ENCODE measurements at places on chromosomes 3 and 15.

GRCh38 chr3:43477600-43477999 is 144.2 kb downstream of the ANO10 start:
- DNase-seq = no peak

- no peak for DNase-seq
Observed at GRCh38 chr3:34155108-34155507, 356.7 kb downstream of the PDCD6IP start.

- no peak for DNase-seq
Observed at GRCh38 chr3:156685752-156686151, 11.4 kb downstream of the TIPARP start.

- DNase-seq = peak; percentile 96
Observed at GRCh38 chr3:146163584-146163983, 2.6 kb upstream of the PLOD2 start.

GRCh38 chr15:56693761-56694160 is 39.5 kb downstream of the ZNF280D start:
- DNase-seq = peak; percentile 53

DNA sequence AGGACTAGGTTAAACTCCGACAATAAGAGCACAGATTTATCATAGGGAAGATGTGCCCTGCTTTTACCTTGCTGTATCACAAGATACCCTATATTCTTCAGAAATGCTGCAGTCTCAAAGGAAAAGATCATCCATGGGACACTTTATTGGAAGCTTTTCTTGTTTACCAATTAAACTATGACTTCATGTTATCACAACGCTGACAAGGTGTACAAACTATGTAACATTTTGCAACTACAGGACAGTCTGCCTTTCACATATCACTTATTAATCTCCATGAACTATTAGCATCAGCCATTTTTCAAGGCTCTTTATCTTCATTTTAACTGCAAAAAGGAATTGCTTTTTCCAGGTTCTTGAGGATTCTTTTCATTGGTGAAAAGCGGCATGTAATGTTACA is 34.0 kb downstream of the CBLB start:
- DNase-seq = no peak

DNA sequence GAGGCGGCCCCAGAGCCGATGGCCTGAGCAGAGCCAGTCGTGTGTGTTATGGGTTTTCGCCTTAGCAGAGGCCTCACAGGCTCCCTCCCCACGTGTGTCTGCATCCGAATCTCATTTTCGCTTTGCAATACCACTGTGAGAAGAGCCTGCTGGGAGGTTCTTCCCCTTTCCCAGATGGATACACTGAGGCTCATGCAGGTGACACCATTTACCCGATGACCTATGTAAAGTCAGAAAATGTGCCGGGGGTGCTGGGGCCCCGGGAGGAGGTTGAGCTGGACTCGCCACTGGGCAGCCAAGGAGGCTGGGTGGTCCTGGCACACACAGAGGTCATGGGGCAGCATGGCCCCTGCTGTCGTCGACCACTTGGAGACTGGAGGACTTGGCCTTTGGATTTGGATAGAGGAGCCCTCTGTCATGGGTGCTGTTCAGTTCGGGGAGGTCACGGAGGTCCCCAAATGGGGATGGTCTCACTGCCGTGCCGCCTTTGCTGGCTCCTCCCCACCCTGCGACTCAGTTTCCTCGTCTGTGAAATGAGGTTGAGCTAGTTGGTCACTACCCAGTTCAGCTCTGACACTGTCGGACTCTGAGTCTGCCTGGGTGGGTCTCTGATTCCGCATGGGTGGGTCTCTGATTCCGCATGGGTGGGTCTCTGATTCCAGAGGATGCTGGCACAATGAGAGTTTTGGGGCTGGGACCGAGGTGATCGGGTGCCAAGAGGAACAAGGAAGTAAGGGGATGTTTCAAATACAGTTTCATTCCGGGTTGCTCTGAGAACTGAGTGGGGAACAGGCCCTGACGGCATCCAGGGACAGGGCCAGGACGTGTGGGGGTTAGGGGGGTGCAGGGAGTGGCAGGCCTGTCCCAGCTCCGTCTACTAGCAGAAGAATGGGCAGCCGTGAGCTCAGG is 23.2 kb upstream of the MUC4 start:
- DNase-seq = no peak

DNA sequence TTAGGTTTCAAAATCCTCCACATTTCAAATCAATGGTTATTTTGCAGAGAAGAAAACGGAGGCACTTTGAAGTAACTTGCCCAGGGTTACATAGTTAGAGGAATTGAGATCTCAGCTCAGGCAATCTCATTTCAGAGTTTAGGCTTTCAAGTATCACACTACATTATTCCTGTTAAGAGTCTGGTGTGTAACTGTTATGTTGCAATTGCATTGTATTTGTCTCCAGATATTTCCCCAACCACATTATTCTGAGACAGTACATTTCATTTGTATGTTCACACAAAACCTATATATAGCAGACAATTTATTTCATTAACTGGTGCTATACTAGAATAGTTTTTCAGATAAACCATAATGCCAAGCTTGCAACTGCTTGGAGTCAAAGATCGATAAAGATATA is 154.2 kb upstream of the TSPAN3 start:
- no peak for DNase-seq

- DNase-seq = no peak
Observed at GRCh38 chr3:107676469-107677309, 153.9 kb downstream of the BBX start.

- DNase-seq = no peak
Observed at GRCh38 chr15:25058080-25058785, 103.4 kb downstream of the SNRPN start.

DNA sequence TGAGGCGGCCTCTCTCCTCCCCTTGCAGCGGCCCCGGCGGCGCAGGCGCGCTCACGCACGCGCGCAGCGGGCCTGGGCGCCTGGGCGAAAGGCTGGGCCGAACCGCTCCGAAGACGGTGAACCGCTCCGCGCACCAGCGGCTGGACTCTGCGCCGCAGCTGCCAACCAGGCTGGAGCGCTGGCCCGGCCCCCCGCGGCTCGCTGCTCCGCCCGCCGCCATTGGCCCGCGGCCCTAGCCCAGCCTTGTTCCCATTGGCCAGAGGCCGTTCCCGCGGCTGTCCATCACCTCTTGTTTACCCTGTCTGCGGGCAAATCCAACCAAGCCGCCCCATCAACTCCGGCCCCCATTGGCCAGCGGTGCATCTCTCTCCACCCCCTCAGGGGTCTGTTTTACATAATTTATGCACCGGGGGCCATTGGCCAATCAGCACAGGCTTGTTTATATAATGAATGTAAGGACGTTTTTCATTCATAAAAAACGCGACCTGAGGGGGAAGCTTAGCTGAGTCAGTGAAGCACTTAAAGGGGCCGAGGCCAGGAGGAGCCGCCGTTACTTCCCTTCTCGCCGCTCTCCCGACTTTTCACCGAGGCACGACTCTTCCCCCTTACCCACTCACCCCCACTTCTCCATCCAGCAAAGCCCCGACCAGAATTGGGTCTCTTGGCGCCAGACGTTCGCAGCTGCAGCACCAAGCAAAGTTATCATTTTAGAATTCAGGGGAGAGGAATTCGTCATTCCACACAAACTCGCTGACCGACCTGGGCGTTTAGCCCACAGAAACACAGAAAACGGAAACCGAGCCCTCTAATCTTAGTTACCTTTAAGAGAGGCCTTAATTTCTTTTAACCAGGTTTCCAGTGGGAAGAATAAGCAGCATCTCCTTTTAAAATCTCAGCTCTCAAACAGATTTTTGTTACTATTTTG is at the start of gene ETV5:
ETV5 (minus strand) TSS at position 149 of the 925 bp plus-strand sequence. CDS start 3,221 bp downstream, outside the sequence.
- DNase-seq = peak; percentile 100

- peak; percentile 58 for DNase-seq
Observed at GRCh38 chr3:30768703-30769550, 125.5 kb downstream of the GADL1 start.

GRCh38 chr3:108295421-108296175 is 750 bp upstream of the HHLA2 start:
- no peak for DNase-seq

DNA sequence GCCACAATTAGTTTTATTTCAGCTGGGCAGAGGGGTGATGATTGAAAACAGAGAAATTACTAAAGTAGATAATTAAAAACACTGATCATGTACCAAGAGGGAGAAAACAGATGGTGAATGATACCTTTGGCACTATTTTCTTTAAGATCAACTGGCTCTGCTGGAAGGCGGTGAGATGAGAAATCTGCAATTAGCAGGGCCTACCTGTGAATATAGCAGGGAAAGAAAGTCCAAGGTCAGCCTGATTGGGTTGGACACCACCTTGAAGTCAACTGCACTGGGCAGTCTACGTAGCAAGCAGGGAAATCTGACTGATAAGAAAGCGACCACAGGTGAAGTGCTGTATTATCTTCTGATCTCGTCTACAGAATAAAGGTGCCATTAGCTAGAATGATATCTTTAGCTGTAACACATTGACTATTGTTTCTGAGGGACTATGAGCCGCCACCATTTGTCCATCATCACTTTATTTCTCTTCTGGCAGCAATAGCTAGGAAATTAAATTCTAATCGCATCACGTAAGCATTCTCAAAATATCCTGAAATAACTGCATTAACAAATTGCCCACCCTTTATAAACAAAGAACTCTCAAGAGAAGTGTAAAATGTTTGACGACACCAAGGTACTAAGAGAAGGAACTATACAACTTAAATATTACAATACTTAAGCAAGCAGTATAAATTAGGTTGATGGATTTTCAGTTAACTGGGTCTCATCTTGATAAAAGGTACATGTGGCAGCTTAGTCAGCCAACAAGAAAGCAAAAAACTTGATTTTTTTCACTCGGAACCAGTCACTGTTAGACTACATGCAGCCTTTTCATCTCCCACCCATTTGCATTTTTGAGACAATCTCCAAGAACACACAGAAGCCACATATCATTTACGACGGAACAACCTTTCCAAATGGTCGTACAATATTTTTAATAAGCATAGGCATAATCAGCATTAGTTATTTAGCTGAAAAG is 1.3 kb downstream of the NEDD4 start:
- no peak for DNase-seq

- DNase-seq = peak; percentile 20
Observed at GRCh38 chr3:9721015-9721699, 10.4 kb upstream of the BRPF1 start.

GRCh38 chr3:134249935-134250716 is 533 bp downstream of the RYK start:
- DNase-seq = peak; percentile 54

- no peak for DNase-seq
Observed at GRCh38 chr3:38067508-38068233, 28.7 kb downstream of the DLEC1 start.

DNA sequence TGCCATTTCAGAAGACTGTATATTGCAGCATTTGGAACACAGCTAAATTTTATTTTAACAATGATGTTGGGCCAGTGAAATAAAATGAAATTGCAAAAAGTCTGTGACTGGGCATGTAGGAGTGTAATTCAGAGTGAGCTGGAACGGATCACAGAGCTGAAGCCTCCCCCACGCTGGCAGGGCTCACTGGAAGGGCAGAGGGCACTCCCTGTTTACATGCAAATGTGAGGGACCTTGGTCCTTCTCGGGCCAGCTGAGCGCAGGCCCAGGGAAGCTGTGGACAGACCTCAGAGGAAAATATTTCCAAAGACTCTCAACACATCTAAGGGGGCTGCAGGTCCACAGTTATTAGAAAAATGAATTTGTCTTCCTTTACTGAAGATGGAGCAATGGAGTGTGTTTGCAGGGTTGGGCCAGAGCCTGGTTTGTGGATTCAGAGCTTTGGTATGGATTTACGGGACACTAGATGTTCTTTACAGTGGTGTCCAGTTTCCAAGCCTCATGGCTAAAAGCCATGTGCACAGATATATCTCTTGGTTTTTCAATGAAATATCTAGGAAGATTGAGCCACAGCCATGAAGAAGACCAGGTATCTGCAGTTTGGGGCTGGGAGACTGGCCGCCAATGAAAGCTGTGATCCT is 32.0 kb downstream of the TRPM1 start:
- DNase-seq = no peak

- no peak for DNase-seq
Observed at GRCh38 chr15:34713635-34714034, 41.2 kb downstream of the GJD2 start.

- DNase-seq = peak; percentile 65
Observed at GRCh38 chr3:170233530-170233929, 11.3 kb downstream of the PRKCI start.

GRCh38 chr3:16448639-16449070 is 64.8 kb downstream of the RFTN1 start:
- peak; percentile 99 for DNase-seq

DNA sequence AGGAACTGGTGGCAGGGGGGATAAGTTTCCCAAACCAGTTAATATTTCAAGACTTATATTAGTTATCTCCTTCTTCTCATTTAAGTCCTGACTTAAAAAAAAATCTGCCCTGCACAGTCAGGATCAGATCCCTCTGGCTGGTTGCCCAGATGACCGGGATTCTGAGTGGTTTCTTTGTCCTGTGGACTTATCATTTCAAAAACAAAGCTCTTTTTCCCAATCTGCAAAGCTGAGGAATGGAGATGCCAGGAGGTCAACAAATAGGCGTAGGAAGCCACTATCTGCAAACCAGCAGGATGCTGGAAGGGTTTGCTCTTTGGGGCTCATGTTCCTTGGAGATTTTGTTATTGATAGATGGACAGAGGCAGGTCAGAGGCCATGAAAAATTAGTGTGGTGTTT is 5.8 kb downstream of the C3orf20 start:
- peak; percentile 4 for DNase-seq

GRCh38 chr15:101563176-101563796 is 73.8 kb upstream of the PCSK6 start:
- DNase-seq = no peak

- peak; percentile 42 for DNase-seq
Observed at GRCh38 chr3:47849699-47850563, 47.0 kb downstream of the DHX30 start.

- DNase-seq = no peak
Observed at GRCh38 chr15:96553931-96554330, 223.4 kb downstream of the NR2F2 start.

DNA sequence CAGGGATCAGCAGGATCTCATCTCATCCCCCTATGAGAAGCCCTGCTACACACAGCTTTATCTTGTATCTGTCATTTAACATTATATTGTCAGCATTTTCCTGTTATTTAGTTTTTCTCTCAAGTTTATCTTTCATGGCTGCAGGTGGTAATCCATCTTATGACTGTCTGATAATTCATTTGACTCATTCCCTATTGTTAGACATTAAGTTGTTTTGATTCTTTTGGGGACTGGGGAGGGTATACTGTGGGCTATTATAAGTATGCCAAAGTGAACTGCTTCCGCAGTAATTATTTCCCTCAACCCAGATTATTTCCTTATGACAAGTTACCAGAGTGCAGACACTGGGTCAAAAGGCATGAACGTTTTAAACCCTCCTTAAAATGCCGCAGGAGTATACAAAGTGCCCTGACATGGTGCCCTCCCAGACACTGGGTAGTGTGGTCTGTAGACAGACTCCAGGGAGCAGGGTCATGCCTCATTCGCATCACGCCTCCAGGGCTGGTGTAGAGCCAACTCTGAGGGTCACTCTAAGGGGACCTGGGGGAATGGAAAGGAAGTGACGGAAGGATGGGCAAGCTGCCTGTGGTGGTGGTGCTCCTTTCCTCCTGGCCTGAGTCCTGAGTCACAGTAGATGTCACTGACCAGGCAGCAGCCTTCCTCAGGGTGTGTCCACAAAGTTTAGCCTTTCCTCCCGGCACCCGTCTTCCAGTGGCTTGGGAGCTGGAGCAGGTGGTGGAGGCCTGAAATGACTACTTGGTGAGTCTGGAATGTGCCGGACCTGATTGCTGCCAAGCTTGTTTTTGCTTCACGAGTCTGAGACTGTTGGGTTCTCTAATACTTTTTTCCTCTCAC is 11.6 kb downstream of the GPR160 start:
- no peak for DNase-seq
